ENCODE measurements at places on chromosomes 1 and 21.

GRCh38 chr1:222618880-222619596, 1.1 kb downstream of the MIA3 start:
- DNase-seq, result no peak

GRCh38 chr1:36369061-36369861, 16.5 kb downstream of the STK40 start:
- DNase-seq, result no peak

- no peak for DNase-seq
Measured at GRCh38 chr21:37407719-37408420, 41.3 kb downstream of the DYRK1A start.

GRCh38 chr1:94783342-94784189, 36.6 kb upstream of the SLC44A3 start:
- no peak for DNase-seq

GRCh38 chr1:98288494-98288893, 367.7 kb upstream of the DPYD start:
- no peak for DNase-seq

DNA sequence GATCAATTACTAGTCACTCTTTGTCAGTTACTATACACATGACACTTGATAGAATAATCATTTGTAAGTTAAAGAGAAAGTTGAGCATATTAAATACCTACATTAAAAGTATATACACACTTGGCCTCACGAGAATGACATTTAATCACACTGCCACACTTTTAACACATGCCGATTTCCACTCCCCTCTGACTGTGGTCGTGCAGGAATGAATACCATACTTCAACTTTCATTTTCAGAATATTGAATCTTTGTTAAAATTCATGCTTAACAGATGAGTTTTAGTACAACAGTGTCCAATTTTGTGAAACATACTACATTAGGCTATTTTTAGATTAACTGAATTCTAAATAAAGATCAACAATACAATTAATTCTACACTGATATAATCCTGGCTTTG, 78.2 kb upstream of the SDC3 start:
- DNase-seq, result no peak

DNA sequence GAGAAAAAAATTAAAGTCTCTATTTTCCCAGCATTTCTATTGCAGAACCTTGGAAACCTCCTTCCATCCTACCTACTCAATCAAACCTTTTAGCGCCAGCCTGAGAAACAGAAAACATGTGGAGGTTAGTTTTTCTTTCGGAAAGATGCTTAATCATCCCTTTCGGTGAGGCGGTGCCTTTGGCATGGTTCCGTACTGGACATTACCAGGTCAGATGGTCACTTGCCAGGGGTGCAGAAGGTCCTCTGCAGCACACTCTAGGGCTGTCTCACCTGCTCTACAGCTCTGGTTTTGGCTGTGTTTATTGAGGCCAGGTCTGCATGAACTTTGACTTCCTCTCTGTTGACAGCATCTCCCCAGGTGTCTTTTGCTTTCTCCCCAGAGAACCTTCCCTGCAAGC, 121.5 kb downstream of the PLD5 start:
- no peak for DNase-seq

DNA sequence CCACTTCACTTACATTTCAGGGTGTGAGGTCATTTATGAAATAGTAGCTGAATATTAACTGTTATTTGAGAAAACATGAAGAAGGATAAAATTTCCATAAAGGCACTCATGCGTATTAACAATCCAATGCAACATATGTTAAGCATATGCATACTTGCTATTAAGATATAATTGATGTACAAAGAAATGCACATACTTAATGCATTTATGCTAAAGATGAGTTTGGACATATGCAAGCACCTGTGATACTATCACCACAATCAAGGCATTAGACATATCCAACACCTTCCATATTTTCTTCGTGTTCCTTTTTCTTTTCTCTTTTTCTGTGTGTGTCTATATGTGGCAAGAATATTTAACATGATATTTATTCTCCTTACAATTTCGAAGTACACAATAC, 464.8 kb upstream of the BRINP3 start:
- no peak for DNase-seq

- DNase-seq, result no peak
Measured at GRCh38 chr1:24732186-24732885, 12.9 kb upstream of the CLIC4 start.

DNA sequence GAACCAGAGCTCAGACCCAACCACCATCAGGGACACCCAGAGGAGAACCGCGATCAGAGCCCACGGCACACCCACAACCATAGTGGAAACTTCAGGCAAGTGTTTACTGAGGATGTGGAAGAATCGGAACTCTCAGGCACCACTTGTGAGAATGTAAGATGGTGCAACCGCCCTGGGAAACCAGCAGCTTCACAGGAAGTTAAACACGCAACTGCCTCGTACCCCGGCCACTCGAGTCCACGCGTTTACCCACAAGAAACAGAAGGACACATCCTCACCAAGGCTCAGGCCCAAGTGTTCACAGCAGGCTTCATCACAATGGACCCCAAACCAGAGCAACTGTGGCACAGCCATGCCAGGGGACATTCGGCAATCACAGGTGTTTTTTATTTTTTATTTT, 51.4 kb upstream of the COL6A2 start:
- DNase-seq, result no peak

DNA sequence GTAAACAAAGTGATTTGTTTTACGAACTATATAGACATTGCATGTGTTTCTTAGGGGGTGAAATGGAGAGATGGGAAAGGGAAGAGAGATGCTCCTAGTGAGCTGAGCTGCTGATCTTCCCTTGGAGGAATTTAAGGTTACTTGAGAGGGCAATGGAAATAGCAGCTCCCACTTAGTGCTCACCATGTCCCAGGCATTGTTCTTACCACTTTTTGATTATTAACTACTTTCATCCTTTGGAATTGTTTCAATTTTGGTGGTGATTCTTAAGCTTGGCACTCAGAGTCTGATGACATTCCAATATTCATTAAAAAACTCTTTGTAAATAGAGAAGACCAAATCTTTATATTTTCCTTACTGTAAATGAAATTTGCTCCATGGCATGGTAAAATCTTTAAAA, 124.9 kb downstream of the ITSN1 start:
- DNase-seq, result no peak

All from stimulated activated CD4-positive, alpha-beta T cell treated with anti-CD3 and anti-CD28 coated beads, Interleukin-15, amount 100 ng/mL, for 48 hours (primary cell).